ENCODE measurements at places on chromosomes 5 and 9.

DNA sequence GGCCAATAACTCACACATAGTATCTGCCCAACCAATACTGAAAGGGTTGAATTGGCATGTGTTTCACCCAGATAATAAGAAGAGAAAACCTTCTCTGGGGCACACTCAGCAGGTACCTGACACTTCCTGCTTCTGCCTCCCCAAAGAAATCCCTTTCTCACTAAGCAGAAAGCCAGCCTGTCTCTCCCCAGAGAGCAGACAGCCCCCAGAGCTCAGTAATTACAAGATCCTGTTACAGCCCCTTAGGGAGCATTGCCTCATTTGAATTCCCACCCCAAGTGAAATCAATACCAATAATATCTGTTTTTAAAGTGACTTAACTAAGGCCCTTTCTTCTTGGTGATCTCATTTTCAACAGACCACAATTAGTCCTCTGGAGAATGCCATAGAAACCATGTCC, 38.5 kb upstream of the FOXI1 start:
- DNase-seq = no peak

GRCh38 chr5:137651022-137651421, 84.9 kb downstream of the KLHL3 start:
- DNase-seq = no peak

DNA sequence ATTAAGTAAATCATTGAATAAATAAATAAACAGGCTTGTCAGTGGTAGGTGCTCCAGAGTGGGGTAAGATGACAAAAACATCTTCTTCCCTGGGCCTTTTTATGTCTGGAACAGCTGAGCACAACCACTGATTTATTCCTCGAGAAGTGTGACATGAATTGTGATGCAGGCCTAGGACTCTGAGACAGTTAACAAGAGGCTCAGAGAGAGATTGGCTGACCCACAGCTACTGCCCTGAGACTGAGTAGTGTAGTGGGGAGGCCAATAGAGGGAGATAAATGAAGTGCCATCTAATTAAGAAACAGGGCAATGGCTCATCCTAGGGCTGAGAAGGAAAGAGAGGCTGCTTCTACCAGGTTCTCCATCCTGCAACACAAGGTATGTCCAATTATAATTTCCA, 369.3 kb upstream of the TRPC7 start:
- no peak for DNase-seq

DNA sequence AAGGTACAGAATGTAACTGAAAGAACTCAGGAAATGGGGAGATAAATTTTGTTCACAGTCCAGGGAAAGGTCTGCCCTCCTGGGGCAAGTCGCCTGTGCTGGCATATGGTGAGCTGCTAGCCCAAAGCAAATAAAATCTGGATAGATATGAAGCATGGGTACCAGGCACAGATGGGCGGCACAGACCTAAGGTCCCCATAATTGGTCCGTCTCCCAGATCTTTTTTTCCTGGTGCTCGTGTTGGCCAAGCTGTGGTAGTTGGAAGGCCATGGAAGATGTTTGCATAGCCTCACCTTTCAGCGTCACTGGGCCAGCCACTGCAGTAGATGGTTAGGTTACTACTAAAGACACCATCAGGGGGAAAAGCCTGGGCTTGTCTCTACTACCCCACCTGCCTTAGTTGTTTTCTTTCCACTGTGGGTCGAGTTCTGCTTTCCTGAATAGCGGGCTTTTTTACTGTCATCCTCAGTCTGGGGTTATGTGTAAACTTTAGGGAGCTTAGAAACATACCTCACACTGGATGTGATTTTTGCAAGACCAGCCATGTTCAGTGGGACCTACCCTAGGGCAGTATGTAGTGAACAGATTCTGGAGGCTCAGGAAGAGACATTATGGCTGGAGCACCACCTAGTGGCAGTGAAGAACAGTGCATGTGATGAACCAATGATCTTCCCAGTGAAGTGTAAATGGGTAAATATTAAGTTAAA, 24.2 kb upstream of the GLRX start:
- DNase-seq = peak; percentile 50

- DNase-seq = no peak
Measured at GRCh38 chr5:96885518-96886338, 9.4 kb downstream of the ERAP2 start.

GRCh38 chr9:130685104-130685503, 8.5 kb upstream of the EXOSC2 start:
- DNase-seq = no peak

DNA sequence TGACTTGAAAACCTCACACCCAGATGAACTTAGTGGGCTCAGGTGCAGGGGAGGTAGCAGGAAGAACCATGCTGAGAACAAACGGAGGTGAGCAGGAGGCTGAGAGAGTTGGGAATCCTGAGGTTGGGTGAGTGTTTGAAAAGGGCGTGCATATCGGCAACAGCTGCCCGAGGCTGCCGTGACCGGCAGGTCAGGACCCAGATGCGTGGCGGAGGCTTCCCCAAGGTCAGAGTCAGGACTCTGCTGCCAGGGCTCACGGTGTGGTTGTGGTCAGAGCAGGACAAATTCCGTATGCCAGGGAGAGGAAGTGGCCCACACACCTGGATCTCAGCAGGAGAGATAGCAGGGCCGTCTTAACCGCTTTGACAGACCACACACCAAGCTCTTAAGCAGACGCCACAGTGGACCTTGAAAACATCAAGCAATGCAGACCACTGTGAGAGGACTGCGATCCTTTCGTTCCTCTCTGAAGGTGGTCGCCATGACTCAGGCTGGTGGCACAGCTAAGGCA, 43.1 kb downstream of the ADAMTS16 start:
- DNase-seq = no peak

DNA sequence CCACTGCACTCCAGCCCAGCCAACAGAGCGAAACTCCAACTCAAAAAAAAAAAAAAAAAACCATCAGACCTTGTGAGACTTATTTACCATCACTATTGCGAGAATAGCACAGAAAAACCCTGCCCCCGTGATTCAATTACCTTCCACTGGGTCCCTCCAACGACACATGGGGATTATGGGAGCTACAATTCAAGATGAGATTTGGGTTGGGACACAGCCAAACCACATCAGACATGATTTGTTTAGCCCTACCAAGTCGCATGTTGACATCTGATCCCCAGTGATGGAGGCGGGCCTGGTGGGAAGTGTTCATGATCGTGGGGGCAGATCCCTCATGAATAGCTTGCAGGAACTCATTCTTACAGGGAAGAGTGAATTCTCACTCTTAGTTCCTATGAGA, 26.6 kb downstream of the MYO10 start:
- no peak for DNase-seq

GRCh38 chr9:128233817-128234406, 30.7 kb downstream of the DNM1 start:
- DNase-seq = no peak

DNA sequence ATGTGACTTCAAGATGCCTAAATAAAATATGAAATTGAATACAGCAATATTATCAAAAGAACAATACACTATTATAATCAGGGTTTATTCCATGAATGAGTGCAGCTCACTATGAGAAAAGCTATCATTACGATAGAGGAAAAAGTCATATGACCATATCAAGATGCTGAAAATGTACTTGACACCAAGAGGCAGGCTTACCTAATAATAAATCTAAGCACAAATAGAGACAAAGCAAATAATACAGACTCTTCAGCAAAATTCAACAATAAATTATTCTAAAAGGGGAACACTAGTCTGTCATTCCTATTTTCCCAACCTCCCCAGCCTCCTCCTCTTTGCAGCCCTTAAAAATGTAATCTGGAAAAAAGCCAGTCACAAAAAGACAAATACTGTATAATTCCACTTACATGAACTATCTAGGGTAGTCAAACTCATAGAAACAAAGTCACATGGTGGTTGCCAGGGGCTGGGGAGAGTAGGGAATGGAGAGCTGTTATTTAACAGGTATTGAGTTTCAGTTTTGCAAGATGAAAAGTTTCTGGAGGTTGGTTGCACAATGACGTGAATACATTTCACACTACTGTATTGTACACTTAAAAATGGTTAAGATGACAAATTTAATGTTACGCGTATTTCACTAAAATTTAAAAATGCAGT, 148.4 kb downstream of the NFIB start:
- no peak for DNase-seq

Measured in COR-L47 (cell line).